ENCODE measurements at places on chromosomes 2 and 18. TPM values are rescaled to one million over a fixed set of nuclear protein-coding genes. Genes with fewer than 3 reads are reported as not detected.

DNA sequence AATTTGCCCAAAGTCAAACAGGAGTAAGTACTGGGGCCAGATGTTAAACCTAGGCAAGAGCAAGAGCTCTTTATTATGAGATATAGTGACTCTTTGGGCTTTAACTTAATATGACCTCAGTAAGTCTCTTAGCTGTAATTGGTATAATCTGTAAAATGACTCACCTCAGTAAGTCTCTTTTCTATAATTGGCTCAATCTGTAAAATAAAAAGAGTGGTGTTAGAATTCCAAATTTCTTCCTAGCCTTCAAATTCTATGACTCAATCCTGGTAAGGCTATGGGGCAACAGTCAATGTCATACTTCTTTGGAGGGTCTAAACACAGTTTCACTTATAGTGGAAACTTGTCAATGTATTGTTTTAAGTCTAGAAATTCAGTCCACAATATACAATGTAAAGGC is 1608.9 kb upstream of the PIK3C3 start:
- no peak overlapping the region for H3K4me3 ChIP-seq
- no peaks in the 10 kb centered on the region for H3K36me3 ChIP-seq
- no peak for DNase-seq
- H3K27ac ChIP-seq: no peak overlapping the region
- no peaks in the 10 kb centered on the region for H3K4me1 ChIP-seq

DNA sequence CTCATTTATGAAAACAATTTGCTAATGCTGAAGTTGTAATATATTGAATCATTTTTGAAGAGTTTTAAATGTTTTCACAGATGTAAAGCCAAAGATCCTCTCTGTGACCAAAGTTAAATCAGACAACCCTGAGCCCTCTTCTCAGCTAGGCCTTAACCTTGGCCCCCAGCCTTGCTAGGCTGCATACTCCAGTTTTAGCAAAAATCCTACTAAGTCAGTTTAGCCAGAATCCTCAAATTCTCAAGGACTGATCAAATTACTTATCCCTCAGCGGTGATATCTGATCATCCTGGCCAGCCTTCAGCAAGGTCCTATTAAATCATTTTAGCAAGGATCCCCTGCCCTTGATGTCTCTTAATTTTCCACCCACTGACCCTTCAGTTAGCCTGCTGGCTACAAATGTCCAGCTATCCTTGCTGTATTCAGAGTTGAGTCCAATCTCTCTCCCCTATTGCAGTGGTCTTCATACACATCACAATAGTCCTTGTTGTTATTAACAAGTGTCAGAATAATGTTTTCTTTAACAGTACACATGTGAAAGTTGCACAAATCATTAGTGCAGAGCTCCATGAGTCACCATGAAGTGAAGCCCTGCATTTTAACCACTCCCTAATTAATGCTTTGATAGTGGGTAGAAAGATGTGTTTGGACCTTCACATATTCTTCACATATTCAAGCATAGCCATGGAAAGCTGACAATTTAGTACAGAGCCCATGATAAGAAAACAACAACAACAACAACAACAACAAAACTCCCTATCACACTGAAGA is 206.4 kb downstream of the NBAS start:
- no peak overlapping the region for H3K4me3 ChIP-seq
- peaks cover 77% of the 10 kb centered on the region for H3K36me3 ChIP-seq
- DNase-seq: no peak
- H3K27ac ChIP-seq: no peak overlapping the region

GRCh38 chr2:232879618-232880494 is 9.8 kb downstream of the SNORC start:
- no peak for DNase-seq
- H3K4me1 ChIP-seq: no peaks in the 10 kb centered on the region

- H3K4me1 ChIP-seq: peaks cover 56% of the 10 kb centered on the region
- H3K27me3 ChIP-seq: no peaks in the 10 kb centered on the region
- no peak for DNase-seq
Observed at GRCh38 chr2:158995677-158996049, 27.2 kb downstream of the TANC1 start.

DNA sequence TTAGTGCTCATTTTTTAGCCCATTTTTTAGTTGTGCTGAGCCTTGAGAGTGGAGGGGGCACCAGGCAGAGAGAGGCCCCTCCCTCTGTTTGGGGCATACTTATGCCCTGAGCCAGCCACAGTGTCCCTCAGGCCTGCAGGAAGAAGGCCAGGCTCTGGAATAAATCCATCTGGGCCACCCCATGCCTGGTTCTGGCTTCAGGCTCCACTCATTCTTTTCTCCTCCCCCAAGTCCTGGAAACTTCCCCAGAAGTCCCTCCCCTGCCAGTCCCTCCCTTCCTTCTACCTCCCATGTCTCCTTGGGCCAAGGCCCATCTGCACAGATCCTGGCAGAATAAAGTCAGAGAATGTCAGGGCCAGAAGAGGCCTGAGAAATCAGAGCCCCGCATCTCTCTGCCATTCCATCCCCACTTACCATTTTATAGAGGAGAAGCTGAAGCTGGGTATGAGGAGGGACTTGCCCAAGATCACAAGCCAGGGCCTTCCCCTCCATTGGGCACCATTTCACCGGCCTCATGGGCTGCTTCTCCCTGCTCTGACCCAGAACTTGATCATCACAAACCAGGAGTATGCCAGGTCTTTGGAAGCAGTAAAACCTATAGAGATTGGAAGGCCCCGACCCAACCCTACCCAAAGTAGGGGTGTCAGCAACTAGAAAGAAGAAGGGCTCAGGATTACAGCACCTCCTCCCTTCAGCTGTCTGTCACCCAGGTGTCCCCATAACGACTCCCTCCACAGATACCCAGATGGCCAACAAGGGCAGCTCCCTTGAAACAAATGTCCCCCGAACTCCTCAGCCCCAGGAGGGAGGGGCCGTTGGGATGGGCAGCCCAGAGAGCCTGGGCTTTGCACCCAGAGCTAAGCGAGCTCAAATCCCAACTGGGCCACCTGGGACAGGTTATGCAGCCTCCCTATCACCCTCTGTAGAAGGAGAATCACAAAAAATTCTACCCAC is 108.4 kb downstream of the POLR1A start:
- peak overlapping the region; percentile 95 for H3K27ac ChIP-seq
- no peaks in the 10 kb centered on the region for H3K27me3 ChIP-seq
- no peaks in the 10 kb centered on the region for H3K36me3 ChIP-seq
- H3K4me3 ChIP-seq: no peak overlapping the region

DNA sequence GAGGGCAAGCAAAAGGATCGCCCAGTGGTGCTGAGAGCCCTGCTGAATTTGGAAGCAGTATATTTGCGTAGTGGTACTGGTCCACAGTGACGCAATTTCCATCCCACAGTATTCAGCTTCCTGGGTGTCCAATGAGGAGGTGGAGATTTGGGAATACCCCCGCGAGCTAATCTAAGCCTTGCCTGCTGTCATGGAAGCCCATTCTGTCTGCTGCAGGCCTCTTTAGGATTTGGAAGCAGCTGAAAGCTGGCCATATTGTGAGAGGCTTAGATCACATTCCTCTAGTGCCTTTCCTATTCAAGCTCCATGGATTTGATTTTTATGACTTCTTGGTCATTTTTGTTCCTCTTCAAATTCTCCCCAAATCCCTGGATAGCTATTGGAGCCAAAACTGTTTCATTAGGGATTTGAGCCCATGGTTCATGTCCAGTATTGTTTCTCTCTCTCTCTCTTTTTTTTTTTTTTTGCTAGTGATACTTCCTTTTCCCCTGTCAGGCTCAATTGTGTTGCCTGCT is 22.3 kb upstream of the DYNC2LI1 start:
- H3K27ac ChIP-seq: peak overlapping the region; percentile 12
- H3K27me3 ChIP-seq: no peaks in the 10 kb centered on the region
- H3K4me1 ChIP-seq: no peaks in the 10 kb centered on the region
- no peaks in the 10 kb centered on the region for H3K36me3 ChIP-seq

GRCh38 chr2:173355132-173355865 is 627 bp downstream of the CDCA7 start:
- H3K36me3 ChIP-seq: no peaks in the 10 kb centered on the region
- H3K27me3 ChIP-seq: peaks cover 69% of the 10 kb centered on the region
- H3K4me1 ChIP-seq: no peaks in the 10 kb centered on the region

- no peaks in the 10 kb centered on the region for H3K27me3 ChIP-seq
- no peak overlapping the region for H3K4me3 ChIP-seq
- no peaks in the 10 kb centered on the region for H3K36me3 ChIP-seq
- H3K27ac ChIP-seq: no peak overlapping the region
- H3K4me1 ChIP-seq: no peaks in the 10 kb centered on the region
- no peak for DNase-seq
Observed at GRCh38 chr2:162385536-162385935, 41.6 kb downstream of the GCA start.

The ACTR1B gene
- 65.1 TPM for total RNA-seq

The CD207 gene
- not detected for total RNA-seq

DNA sequence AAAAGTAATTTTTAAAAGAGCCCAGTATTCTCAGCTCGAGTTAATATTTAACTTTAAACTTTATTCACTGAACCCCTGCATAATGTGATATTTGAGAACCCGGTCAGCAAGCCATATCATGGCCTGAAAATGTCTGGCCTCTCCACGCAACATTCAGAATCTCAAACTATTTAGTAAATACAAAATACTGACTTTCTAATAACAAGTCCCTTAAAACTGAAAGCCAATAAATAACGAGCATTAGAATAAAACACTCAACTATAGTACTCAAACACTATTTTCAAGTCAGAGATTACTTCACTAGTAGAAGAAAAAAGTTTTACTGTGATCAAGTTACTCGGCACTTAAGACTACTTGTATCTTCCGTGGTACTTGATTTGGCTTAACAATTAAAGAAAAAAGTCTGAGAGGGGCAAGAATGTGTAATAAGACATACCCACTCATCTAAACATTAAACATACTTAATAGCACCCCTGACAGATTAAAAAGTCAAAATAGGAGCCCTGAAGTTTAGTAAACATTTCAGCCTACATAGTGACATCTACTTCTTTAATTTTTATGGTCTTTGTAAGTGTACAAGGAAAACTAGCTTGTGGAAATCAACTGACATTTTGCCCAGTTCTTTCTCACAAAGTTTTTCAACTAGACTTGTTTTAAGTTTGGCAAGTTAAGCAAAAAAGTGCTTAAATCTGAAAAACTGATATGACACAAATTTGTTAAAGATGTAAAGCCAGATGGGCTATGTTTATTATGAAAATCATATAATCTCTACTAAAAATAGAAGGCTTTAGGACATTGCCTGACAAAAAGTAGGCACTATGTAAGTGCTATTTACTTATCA is 38.2 kb downstream of the RTN4 start:
- DNase-seq: no peak
- H3K27me3 ChIP-seq: no peaks in the 10 kb centered on the region
- H3K27ac ChIP-seq: peak overlapping the region; percentile 69
- H3K4me3 ChIP-seq: no peak overlapping the region
- peaks cover 53% of the 10 kb centered on the region for H3K4me1 ChIP-seq

DNA sequence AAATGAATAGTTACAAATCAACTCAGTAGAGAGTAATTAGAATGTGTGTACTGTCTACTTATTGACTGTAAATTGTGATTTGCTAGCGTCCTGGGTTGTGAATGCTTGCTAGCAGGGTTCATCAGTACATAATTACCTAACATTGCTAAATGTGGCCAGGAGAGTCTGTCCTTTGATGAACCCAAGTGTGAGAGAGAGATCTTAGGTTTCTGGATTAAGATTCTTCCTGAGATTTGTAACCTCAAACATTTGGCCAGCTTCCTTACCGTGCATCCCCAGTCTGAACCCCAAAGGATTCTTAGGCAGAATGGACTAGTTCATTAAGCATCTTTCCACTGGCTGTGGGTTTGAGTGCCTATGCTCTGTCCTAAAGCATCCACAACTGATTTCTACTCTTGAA is 84.0 kb upstream of the ITPRID2 start:
- H3K27me3 ChIP-seq: no peaks in the 10 kb centered on the region
- no peak overlapping the region for H3K27ac ChIP-seq
- peaks cover 7% of the 10 kb centered on the region for H3K4me1 ChIP-seq
- no peak for DNase-seq

The ALPI gene
- total RNA-seq: not detected

DNA sequence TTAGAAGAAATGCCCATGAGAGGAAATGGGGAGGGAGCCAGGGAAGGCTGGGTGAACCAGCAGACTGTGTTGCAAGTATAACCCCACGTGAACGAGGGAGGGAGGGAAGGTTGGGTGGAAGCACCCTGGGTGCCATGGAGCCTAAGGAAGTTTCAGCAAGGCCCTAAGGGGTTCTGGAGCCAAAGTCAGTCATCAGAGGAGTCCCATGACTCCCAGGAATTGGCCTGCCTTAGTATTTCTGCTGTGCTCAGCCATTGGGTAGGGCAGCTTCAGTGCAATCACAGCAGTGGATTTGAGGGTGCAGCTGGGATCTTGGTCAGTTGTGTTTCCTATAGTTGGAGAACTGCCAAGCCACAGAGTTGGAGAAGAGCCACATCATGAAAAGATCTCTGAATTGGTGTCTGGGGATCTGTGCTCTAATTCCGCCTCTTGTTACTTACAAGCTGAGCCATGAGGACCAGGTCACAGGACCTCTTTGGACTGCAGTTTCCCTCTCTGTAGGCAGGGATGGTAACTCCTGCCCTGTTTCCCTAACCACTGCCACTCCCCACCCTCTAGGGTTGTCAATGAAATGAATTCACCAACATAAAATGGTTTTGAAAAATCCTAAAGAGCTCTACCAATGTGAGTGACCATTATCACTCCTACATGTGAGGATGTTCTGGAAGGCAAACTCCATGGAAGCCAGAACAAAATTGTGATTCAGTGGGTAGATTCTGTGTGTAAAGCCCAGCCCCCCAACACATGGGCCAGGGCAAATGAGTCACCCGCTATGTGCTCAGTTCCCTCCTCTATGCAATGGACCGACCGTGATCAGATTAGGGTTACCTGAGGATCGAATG is 108.9 kb downstream of the CLIP4 start:
- H3K27me3 ChIP-seq: no peaks in the 10 kb centered on the region
- no peaks in the 10 kb centered on the region for H3K4me1 ChIP-seq
- peak; percentile 38 for DNase-seq
- H3K36me3 ChIP-seq: no peaks in the 10 kb centered on the region
- no peak overlapping the region for H3K4me3 ChIP-seq

DNA sequence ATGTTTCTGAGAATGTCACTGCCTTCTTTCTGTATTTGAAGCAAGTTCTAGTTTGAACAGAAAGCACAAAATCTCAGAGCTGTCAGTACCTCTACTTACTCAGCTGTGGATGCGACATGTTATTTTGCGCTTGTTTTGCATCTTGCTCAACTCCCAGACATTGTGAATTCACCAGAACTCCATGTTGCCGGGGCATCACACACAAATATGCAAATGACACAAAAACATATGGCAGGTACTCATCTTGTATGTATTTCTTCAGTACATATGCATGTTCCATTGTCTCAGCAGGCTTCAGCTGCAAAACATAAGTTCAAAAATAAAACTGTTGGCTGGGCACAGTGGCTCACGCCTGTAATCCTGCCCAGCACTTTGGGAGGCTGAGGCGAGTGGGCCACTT is 30.8 kb downstream of the ADCY3 start:
- H3K4me1 ChIP-seq: no peaks in the 10 kb centered on the region
- H3K4me3 ChIP-seq: no peak overlapping the region
- DNase-seq: no peak

DNA sequence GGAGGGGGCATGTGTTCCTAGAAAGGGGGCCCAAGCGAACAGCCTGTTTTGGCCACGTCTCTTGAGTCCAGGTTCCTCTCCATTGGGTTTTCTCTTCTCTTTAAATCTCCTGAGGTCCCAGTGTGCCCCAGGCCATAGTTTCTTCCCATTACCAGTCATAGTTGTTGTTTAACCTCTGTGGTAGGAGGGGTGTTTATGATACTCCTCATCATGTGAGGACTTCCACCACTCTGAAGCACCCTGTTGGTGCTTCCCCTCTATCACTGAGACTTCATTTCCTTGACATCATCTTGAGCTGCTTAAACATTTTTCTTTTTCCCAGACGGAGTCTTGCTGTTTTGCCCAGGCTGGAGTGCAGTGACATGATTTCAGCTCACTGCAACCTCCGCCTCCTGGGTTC is 45.9 kb downstream of the WIPF1 start:
- no peaks in the 10 kb centered on the region for H3K27me3 ChIP-seq
- H3K4me1 ChIP-seq: peaks cover under 1% of the 10 kb centered on the region
- DNase-seq: no peak
- peaks cover 7% of the 10 kb centered on the region for H3K36me3 ChIP-seq
- H3K27ac ChIP-seq: no peak overlapping the region
- H3K4me3 ChIP-seq: no peak overlapping the region

Measured in tibial nerve (tissue), 4 donors.